ENCODE measurements at places on chromosomes 5 and 9. TPM values are rescaled to one million over a fixed set of nuclear protein-coding genes. Genes with fewer than 3 reads are reported as not detected.

DNA sequence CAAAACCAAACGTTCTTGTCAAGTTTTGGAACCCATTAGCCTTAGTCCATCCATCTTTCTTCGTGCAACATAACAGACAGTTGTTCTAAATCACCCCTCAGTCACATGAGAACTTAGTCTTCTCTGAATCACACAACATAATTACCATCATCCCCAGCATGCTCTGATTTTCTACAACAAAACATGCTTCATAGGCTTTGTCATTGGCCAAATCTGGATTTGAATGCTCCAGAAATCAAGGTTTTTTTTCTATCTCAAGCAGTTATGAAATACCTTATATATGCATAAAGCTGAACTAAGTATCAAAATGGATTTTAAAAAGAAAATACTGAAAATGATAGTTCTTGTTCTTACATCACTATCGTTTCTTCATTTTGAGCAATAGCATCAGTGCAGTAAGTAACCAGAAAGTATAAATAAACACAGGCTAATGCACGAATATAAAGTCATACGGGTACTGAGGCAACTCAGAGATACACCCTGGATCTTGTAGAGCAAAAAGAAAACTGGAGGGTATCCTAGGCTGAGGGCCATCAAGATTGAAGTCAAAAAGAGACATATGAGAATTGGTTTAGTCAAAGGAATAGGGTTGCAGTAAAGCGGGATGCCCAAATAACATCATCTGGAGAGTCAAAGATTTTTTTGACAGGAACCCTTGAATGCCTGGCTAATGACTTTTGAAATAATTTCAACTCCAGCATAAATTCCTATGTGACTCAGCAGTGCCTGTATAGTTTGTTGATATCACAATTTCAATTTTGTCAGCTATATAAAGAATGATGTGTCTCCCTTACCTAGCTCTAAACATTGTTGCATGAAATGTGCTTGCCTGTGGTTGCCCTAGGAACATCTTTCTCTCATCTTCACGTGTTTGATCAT, 164.7 kb downstream of the ADAMTSL1 start:
- no peak for DNase-seq

GRCh38 chr5:96133341-96134079, 171.9 kb upstream of the ELL2 start:
- DNase-seq = no peak

The PTTG1 gene
- 41.1 TPM for total RNA-seq

GRCh38 chr5:180338001-180338707, 15.0 kb downstream of the GFPT2 start:
- no peak for DNase-seq

The TAF11L10 gene
- not detected for total RNA-seq

- peak; percentile 36 for DNase-seq
Measured at GRCh38 chr5:140321796-140322195, 18.9 kb upstream of the PFDN1 start.

The SHC3 gene
- 4.8 TPM for total RNA-seq

- DNase-seq = peak; percentile 17
Measured at GRCh38 chr5:17317473-17317872, 100.0 kb downstream of the BASP1 start.

DNA sequence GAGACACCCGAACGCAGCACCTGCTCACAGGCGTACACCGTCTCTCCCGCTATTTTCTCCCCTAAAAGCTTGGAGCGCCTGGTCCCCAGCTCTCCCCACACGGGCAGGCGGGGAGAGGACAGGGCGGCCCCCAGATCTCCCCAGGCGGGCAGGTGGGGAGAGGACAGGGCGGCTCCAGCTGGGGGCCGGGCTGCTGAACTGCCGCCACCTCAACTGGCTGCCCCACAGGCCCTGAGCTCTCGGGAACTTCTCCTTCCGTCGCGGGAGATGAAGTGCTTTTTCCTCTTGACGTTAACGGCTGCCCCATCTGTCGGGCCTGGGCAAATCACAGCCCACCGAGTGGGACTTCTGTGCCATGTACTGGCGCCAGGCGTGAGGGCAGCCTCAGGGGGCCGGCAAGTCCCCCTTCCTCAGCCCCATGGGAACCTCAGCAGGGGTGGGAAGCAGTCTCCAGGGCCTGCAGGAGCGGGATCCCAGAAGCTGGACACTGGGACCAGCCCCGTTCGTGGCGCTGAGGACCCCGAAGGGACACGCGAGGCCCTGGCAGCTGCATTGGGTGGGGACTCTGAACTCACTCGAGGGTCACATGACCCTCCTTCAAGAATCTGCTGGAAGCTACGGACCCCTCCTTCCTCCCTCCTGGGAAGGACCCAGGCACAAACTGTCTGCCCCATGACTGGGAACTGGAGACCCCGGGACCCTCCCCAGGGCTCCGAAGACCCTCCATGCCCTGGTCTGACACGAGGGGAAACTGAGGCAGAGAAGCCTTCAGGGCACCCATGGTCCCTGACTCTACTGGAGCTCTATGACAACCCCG, 5.7 kb upstream of the EGFL7 start:
- DNase-seq = no peak

- DNase-seq = no peak
Measured at GRCh38 chr9:101025940-101026339, 2.6 kb upstream of the PLPPR1 start.

The DBH gene
- total RNA-seq = not detected

GRCh38 chr5:103333376-103333775, 74.8 kb downstream of the MACIR start:
- no peak for DNase-seq

The ACER2 gene
- 6.7 TPM for total RNA-seq

- DNase-seq = peak; percentile 17
Measured at GRCh38 chr9:68780720-68781119, 75.7 kb downstream of the PIP5K1B start.

GRCh38 chr5:14184725-14185124, 41.6 kb downstream of the TRIO start:
- DNase-seq = no peak

GRCh38 chr5:2557435-2557834, 194.0 kb downstream of the IRX2 start:
- no peak for DNase-seq

- no peak for DNase-seq
Measured at GRCh38 chr5:101897914-101898313, 398.2 kb downstream of the SLCO4C1 start.

DNA sequence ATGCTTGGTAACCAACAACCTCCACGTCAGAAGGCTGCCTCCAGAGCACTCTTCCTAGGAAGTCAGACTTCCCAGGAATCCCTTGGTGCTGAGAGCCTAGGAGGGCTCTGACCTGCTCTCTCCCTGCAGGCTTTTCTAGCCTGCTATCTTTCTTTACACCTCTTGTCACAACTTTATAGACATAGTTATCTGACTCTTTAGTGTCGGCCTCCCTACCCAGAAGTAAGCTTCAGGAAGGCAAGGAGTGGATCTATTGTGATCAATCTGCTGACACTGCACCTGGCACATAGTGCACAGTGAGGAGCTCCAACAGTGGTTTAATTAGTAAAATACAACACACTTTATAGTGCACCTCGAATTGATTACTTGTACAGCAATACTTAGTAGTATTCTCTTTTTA, 2.3 kb downstream of the AFAP1L1 start:
- DNase-seq = no peak

DNA sequence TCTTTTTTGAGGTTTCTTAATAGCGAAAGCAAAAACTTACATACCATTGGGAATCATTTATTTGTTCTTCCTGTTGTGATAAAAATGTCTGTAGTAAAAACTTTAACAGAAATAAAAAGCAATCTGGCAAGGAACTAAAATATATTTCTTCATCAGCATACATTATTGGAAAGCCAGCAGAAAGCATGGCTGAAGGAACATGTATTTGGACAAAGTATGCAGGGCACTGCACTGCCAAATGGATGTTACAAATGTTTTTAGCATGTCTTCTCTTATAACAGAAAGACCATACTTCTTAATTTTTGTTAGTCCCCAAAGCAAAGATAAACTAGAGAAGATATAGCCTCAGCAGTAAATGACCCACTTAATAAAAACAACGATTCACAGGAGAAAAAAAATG, 80.5 kb downstream of the SMIM15 start:
- DNase-seq = no peak

DNA sequence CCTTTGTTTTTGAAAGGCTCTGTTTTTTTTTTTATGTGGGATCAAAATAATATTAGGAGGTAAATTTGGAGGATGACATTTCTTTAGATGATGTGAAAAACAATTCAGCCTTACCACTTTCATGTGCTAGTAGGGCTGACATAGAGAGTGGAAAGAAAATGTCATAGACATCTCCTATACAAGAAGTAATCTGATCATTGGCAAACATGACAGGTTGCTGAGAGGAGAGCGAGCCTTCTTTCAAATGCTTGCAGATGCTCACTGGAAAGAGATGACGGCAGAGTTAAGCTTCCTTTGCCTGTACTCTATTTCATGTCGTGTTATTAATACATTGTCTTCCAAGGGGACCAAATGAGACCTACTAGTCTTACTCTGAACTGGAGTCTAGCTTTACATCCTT, 160.1 kb upstream of the DAP start:
- no peak for DNase-seq

The IL17B gene
- total RNA-seq = not detected

The NR3C1 gene
- 23.9 TPM for total RNA-seq

DNA sequence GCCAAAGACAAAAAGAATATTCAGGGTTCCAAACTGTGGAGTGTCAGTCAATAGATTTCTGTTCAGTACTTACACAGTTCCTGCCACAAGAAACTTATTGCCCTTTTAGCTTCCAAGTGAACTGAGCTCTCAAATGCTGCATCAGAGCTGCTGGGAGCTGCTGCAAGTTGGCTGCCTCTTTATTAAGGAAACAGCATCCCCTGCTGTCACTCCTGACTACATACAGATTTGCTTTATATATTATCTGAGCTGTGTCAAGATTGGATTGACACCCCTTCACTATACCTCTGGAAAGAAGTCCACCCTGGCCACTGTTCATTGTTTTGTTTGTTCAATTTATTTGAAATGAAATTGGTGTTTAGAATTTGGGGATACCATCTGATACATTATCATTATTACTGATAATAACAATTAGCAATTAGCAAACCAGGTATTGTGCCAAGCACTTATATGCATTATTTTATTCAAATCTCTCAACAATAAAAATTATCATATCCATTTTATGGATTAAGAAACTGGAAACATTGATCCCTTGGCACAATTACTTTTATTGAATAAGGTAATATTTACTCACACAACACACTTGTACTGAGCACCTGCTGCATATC, 16.4 kb upstream of the C5orf58 start:
- no peak for DNase-seq

DNA sequence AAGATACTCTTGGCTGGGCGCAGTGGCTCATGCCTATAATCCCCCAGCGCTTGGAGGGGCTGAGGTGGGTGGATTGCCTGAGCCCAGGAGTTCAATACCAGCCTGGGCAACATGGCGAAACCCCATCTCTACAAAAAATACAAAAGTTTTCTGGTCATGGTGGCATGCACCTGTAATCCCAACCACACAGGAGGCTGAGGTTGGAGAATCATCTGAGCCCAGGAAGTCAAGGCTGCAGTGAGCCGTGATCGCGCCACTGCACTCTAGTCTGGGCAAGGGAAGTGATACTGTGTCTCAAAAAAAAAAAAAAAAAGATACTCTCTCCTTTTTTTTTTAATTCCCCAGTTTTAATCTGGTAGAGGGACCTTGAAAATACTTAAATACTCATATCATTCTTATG, 15.0 kb downstream of the ANKRD33B start:
- DNase-seq = no peak

The FRMPD1 gene
- 0.27 TPM for total RNA-seq

The GABRA6 gene
- not detected for total RNA-seq

- DNase-seq = no peak
Measured at GRCh38 chr9:132214027-132214622, 52.3 kb downstream of the NTNG2 start.

DNA sequence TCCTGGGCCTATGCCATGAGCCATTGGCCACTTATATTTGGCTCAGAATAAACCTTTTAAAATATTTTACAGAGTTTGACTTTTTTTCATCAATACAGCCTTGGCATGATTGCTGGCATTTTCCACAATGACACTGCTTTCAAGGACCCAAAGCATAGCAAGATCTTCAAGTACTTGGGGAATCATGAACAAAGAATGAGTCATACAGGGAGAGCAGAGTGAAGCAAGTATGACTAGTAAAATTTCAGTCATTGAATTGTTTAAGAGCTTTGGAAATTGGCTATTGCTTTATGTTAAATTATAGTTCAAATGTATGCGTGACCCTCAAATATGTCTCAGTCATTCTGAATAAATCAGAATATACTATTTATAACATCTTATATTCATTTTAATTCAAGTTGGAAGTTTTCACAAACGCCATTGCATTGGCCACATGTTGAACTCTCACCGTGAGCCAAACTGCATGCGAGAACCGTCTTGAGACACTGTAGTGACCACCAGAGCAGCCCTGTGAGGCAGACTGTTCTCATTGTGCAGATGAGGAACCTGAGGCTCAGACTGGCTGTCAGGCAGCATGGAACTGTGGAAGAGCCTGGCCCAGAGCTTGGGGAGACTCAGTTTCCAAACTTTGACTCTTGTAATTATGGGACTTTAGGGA, 52.9 kb downstream of the GDNF start:
- no peak for DNase-seq

The IGFBPL1 gene
- total RNA-seq = not detected

DNA sequence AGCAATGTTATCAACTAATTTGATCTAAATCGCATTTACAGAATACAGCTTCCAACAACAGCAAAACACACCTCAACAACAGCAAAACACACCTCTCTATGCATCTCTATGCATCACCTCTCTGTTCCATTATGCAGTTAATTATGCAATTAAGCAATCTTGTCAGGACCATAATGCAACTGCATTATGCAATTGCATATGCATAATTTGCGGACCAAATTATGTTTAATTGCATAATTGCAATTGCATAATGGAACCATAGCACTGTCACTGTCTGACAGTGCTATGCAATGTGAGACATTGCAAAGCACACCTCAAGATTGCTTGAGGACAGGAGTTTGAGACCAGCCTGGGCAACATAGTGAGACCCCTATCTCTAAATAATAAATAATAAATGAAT, 80.4 kb upstream of the PRSS3 start:
- no peak for DNase-seq
